ENCODE measurements at places on chromosomes 4 and X. TPM values are rescaled to one million over a fixed set of nuclear protein-coding genes. Genes with fewer than 3 reads are reported as not detected.

- no peak overlapping the region for H3K27ac ChIP-seq
- peaks cover 69% of the 10 kb centered on the region for H3K36me3 ChIP-seq
- no peak overlapping the region for H3K4me3 ChIP-seq
- H3K27me3 ChIP-seq: no peaks in the 10 kb centered on the region
- no peaks in the 10 kb centered on the region for H3K4me1 ChIP-seq
Observed at GRCh38 chrX:71245159-71245558, 8.8 kb downstream of the ZMYM3 start.

Gene TMEM35A
- total RNA-seq: not detected

- H3K4me3 ChIP-seq: no peak overlapping the region
- no peaks in the 10 kb centered on the region for H3K36me3 ChIP-seq
- H3K27ac ChIP-seq: no peak overlapping the region
Observed at GRCh38 chr4:3070709-3071500, 3.4 kb downstream of the HTT-AS start.

DNA sequence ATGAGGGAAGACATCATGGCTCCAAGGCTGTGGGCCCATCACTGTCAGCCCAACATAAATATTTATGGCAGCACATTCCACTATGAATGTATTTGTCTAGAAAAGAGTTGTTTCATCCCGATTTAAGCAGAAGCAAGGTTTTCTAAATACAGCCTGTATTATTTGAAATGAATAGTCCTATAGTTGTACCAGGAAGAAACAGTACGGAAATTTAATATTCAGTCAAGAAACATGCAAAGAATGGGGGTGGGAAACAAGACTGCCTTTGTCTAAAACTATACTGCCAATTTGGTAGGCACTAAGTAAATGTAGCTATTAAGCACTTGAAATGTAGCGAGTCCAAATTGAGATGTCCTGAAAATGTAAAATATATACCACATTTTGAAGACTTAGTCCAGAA, 69.1 kb downstream of the MOSPD2 start:
- H3K27ac ChIP-seq: no peak overlapping the region
- DNase-seq: no peak
- H3K27me3 ChIP-seq: no peaks in the 10 kb centered on the region

DNA sequence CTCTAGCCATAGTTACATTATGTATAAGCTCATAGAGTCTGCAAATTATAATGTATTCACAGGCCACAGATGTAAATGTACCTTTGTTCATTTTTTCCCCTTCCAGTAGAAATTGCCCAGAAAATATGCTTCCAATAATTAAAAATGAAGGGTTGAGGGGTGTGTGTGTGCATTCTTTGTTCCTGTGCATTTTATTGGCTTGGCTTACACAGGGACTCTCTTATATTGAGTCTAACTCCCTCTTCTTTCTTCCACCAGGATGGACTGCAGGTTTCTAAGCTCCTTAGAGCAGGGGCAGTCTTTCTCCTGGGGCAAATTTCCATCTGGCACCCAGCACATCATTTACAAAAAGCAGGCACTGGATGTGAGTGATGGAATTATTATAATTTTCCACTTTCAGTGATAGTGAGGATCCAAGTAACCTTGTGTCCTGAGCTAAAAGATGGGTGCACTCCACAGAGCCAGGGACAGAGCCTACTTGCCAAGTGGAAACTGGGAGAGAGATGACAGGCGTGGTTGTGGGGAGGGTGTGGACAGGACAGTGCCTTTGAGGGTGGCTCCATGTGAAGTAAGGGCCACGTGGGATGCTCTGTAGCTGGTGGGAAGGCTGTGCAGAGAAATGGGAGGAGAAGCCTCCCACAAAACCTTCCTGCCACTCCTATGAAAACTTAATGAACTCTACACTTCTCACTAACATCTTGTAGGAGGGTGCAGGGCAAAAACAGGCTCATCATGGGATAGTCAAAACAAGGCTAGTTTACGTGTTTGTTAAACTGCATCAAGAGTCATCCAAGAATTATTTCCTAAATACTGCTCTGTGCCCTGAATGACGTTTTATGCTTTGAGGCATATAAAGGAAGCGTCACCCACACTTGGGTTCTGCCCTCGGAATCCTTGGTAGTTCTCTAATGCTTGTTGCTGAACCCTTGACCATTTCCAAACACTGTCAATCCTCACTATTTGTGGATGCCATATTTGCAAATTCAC, 16.0 kb downstream of the IGFBP7 start:
- H3K4me1 ChIP-seq: no peaks in the 10 kb centered on the region
- no peak for DNase-seq
- H3K36me3 ChIP-seq: no peaks in the 10 kb centered on the region
- H3K27ac ChIP-seq: no peak overlapping the region
- H3K27me3 ChIP-seq: no peaks in the 10 kb centered on the region

DNA sequence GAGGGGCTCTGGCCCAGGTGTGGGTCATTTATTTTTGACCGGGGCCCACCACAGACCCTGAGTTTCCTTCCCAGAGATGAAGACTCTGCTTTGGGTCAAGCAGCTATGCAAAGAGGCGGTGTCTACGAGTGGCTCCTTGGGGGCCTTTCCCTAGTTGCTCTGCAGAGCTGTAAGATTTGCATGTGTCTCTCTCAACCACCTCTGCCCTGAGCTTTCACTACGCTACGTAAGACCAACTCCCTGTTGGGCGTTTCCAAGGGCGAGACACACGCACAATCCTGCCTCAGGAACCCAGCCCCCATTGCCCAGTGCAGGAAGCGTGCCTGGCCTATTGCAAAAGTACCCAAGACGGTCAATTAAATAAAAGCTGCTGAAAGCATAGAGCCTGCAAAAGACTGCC, 10.0 kb upstream of the ANOS1 start:
- DNase-seq: no peak
- no peaks in the 10 kb centered on the region for H3K4me1 ChIP-seq
- H3K27ac ChIP-seq: no peak overlapping the region
- no peak overlapping the region for H3K4me3 ChIP-seq

- H3K27ac ChIP-seq: no peak overlapping the region
- H3K4me1 ChIP-seq: no peaks in the 10 kb centered on the region
- peaks cover 31% of the 10 kb centered on the region for H3K36me3 ChIP-seq
Observed at GRCh38 chr4:150909116-150909515, 106.0 kb downstream of the LRBA start.

GRCh38 chrX:41616255-41616654, 72.5 kb upstream of the GPR34 start:
- no peak for DNase-seq
- H3K4me1 ChIP-seq: no peaks in the 10 kb centered on the region
- no peaks in the 10 kb centered on the region for H3K36me3 ChIP-seq

Gene SYP
- total RNA-seq: 0.70 TPM

DNA sequence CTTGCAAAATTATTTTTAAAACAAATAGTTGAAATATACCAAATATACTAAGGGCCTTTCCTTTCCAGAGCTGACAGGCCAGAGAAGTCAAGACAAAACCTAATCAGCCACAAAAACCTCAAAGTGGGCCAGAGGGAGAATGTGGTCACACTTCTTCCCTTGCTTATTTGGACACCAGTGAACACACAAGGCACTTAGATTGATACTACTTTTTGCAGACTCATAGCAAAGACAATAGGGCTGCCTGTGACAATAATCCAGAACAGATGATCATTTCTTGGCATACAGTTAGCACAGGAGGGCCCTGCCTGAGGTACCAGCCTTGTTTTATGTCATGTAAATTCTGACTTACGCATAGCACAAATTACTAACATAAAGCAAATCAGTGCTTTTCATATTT, 215.7 kb upstream of the NEIL3 start:
- peaks cover 4% of the 10 kb centered on the region for H3K27me3 ChIP-seq
- no peaks in the 10 kb centered on the region for H3K36me3 ChIP-seq
- no peak overlapping the region for H3K27ac ChIP-seq
- no peaks in the 10 kb centered on the region for H3K4me1 ChIP-seq

- no peak for DNase-seq
- H3K27me3 ChIP-seq: no peaks in the 10 kb centered on the region
- no peaks in the 10 kb centered on the region for H3K36me3 ChIP-seq
- H3K4me1 ChIP-seq: no peaks in the 10 kb centered on the region
- no peak overlapping the region for H3K4me3 ChIP-seq
- H3K27ac ChIP-seq: no peak overlapping the region
Observed at GRCh38 chr4:100828986-100829685, 311.3 kb upstream of the EMCN start.

All from T-cell (primary cell).